ENCODE measurements at places on chromosomes 5 and 9.
A peak's percentile ranks its signal among the peaks of the same experiment; 100 is the strongest.

DNA sequence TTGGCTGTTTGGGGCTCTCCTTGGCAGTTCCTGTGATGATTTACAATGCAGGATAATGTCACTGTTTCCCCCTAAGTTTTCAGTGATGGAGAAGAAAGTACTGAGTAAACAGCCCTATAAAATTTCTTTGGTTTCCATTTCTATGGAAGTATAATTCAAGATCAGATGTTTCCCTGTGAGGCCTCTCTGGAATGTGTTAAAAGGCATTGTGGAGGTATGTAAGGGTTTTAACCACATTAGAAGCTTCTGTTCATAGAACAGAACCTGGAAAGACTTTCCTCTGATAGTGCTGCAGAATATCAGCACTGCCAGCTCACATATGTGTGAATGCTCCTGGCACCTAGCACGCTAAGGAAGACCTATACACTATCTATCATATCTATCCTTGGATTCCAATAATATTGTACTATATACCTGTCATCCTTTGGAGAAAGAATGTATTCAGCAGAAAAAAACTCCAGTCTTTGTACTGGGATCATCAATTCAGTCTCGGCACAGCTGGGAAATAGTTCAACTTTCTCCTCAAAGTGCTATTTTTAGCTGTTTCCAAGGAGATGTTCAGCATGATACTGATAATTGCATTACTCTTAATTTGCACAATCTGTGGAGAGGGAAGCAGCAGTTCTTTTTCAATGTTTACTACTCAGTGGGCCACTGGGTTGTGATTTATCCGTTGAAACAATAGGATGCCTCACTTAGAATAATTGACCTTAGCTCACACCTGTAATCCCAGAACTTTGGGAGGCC, 21.9 kb downstream of the TTC1 start:
- no peak for DNase-seq

GRCh38 chr5:12204761-12205160, 300.5 kb upstream of the CTNND2 start:
- DNase-seq: no peak

- no peak for DNase-seq
Measured at GRCh38 chr5:90949469-90950358, 391.1 kb downstream of the ADGRV1 start.

- no peak for DNase-seq
Measured at GRCh38 chr9:134319306-134320125, 6.7 kb upstream of the RXRA start.

DNA sequence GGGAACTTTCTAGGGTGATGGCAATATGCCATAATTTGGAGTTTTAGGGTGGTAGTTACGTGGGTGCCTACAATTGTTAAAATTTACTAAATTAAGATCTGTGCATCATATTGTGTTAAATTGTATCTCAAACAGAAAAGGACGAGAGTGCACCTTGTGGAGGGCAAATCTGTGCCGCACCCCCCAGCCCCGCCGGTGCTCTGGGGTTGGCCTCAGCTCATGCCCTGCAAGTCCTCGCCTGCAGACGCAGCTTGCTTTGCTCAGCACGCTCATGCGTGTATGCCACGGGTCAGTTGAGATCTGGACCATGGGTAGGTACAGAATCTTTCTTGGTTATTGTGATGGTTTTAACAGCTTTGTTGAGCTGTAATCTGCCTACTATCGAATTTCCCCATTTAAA, 33.7 kb upstream of the FCN1 start:
- DNase-seq: no peak

DNA sequence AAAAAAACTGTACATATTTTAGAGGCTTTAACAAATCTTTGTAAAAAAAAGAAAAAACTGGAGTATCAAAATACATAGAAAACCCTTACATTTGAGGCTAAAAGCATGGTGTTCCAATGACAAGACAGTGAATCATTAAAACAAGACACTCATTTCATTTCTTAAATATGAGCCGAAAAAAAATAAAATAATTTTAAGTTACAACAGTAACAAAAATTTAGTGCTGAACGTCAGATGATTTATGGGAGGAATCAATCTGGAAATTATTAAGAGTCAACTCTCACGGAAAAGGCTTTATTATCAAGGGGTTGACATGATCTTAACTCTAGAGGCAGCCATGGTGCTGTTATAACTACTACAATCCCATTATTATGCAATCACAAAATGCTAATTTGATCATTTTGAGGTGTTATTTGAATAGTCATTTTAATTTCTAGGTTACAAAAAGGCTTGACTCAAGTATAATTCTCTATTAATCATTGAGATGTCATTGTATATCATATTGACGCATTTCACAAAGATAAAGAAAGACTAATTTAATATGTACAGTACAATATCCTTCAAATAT, 51.9 kb downstream of the MAPKAP1 start:
- DNase-seq: no peak

DNA sequence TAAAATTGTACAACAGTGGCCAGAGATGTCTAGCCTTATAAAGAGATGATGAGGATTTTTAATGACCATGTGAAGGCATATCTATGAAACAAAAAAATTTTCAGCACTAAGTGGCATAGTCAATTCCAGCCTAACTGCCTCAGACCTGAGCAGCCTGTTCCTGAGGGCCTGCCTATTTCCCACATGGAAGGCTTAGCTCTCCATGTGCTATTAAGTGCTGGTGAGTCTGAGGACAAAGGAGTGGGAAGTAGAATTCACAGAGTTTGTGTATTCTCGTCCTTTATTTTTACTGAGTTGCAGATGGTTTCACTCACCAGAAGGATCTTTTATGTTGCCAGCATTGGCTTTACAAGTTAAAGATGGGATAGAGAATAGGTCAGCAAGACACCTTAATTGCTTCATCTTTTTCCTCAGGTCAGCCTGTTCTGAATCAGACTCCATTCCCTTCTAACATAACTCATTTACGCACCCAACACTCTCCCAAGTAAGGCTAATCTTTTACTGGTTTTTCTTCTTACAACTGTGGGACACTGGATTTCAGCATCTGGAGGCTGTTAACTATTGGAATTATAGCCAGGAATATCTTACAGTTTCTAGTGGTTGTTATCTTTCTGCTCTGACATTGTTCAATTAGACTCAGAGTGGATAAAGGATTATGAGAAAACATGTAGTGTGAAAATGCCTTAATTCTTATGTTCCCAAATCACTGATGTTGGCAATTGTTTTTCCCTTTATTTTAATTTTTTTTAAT, 76.8 kb downstream of the ISOC1 start:
- DNase-seq: no peak

DNA sequence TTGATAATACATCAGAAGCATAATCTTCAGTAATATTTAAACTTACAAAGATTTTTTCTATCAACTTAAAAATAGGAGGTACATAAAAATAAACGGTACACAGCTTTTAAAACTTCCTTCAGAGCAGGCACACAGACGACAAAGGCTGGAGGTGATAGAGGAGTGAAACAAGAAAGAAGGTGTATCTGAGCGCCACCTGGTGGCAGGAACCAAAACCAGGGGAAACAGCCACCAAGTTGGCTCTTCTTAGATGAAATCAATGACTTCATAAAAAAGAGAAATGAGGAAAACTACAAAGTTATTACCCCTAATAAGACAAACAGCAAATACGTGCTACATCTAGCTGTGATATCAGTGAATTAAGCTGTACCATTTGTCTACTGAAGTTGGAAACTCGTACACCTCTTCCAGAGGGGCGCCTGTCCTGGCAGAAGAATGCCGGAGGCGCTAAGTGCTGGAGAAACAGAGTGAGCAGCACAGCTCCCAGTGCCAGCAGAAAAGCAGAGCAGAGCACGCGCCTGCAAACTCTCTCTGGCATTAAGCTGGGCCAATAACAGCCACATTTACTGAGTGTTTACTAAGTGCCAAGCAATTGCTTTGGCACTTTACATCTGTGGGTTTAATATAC, 85.9 kb downstream of the SETX start:
- peak; percentile 79 for DNase-seq

- no peak for DNase-seq
Measured at GRCh38 chr5:178502401-178503100, 87.6 kb downstream of the COL23A1 start.

DNA sequence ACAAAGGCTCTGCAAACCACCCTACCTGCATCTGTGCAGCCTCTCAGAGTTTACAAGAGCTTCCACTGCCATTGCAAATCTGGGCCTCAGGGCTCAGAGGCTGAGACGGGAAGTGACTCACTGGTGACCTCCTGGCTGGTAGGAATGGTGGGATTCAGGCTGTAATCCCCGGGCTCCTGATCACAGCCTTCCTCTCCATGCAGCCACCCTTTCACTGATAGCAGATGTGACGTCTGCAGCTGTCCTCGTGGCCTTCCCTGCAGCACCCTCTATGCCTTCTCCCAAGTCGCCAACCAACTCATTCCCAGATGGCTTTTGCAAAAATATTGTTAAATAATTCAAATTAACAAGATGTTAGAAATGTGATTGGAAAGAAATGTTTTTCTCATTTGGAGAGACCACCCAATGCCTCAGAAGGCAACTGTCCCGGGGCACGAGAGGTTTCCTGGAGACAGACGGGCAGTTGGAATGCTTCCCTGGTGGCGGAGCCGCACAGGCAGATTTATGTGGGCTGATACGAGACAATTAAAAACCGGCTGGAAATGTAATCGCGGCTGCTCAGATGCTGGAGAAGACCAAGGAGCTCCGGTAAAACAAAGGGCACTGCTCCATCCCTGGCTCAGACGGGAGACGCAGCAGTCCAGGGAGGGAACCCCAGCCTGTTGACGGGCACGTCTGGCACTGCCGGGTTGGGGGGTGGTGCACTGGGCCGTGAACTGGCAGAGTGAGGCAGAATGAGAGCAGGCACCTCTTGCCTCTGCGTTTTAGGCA, 34.4 kb upstream of the SLC25A51 start:
- DNase-seq: no peak

GRCh38 chr5:124730381-124730780, 16.1 kb downstream of the ZNF608 start:
- DNase-seq: no peak

GRCh38 chr5:37055383-37055990, 178.9 kb downstream of the NIPBL start:
- no peak for DNase-seq

- DNase-seq: no peak
Measured at GRCh38 chr5:169074839-169075238, 226.1 kb downstream of the SLIT3 start.

DNA sequence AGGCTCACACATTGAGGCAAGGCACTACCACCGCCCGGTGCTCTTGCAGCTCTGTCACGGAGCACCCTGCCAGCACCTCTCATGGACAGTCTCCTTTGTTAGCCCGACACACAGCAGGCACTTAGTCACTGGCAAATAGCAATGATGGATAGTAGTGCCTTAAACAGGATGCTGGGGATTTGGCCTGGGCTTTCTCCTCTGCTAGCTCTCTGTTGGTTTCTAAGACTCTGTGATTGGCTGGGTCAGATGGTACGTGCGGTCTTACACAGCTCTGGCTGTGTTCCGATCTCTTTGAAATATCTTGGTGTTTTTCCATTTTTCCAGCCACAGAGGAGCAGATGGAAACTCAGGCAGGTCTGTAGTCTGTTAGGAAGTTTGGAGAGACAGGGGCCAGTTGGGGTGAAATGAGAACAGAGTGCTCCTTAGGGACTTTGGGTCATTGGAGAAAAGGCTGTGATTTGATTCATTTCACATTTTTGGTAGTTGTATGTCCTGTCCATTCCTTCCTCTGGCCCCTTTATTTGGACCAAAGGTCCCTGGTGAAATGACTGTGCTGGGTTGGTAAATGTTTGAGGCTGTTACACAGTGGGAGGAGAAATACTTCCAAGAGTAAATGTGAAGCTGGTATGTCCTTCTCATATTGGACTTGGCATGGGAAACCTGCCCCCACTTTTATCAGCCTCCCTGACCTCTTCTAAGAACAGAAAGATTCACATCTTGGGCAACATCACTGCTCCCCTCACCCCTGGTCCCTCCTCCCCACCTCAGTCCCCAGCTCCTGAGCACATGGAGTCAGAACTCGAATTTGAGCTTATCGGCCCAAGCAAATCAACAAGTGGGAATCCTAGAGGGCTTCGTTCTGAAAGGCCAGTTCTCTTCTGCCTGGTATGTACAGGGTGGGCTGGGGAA, 3.4 kb downstream of the SMIM3 start:
- no peak for DNase-seq

DNA sequence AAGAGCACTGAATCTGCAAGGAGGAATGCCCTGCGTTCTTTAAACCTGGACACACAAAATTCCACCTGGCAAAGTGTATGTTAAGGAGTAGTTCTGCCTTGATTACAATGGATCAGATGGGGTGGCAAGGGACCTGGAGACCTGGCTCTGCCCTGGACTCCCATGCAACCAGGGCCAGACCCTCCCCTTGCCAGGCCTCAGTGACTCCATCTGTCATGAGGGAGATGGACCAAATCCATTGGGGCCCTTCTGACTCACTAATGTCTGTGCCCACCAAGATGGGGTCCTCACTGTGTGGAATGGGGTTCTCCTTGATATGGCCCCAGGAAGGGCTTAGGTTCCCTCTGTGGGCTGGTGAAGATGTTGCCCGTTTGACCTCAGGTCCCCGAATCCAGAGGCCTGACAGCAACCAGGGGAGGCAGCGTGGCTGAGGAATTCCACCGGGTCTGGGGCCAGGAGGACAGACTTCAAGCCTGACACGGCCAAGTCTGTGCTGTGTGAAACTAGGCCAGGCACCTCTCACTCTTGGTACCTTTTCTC, 100.3 kb downstream of the PAX5 start:
- DNase-seq: no peak

DNA sequence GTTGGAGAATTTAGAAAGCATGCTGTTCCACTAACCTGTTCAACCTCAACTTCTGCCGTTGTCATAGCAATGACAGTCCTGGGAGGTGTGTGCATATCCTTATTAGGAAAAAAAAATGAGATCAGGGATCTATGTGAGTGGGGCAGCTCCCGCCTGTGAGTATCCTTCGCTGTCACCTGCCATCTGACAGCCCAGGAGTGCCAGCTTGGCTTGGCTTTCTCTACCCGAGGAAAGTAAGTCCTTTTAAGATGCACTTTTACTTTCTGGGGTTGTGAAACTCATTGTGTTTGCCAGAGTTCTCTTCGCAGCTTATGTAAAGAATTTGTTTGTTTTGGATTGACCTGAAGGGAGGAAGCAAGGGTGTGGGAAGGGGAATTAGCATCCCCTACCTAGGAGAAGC, 21.8 kb downstream of the PCDHAC2 start:
- DNase-seq: no peak

GRCh38 chr5:11904265-11904906, at the start of gene CTNND2:
Gene CTNND2 (minus strand): TSS chr5:11904446. CDS start chr5:11903853, 593 bp downstream.
- DNase-seq: peak; percentile 27

DNA sequence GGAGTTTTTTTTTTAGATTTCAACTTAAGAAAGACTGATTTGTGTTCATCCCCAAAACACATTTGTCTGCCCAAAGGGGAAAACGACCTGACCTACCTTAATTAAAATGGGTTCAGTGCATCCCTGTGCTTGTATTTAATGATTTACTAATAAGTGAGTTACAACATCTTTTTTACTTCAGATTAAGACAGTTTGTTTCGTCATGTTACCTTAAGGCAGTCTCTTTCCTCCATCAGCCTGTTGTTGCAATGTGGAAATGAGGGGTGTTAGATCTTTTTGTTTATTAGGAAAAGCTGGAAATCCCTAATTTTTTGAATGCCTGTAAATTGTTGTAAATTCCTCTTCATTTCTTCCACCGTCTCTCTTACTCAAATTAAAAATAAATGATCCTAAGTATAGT, 177.5 kb downstream of the GDNF start:
- no peak for DNase-seq

Measured in RPMI8226 (cell line).